CD8-positive, alpha-beta T cell (primary cell): ENCODE measurements at places on chromosomes 12 and 14.

- DNase-seq: no peak
Measured at GRCh38 chr14:34616360-34616759, 13.6 kb downstream of the SNX6 start.

GRCh38 chr12:23193552-23193951 is 568.6 kb downstream of the ETNK1 start:
- DNase-seq: no peak

DNA sequence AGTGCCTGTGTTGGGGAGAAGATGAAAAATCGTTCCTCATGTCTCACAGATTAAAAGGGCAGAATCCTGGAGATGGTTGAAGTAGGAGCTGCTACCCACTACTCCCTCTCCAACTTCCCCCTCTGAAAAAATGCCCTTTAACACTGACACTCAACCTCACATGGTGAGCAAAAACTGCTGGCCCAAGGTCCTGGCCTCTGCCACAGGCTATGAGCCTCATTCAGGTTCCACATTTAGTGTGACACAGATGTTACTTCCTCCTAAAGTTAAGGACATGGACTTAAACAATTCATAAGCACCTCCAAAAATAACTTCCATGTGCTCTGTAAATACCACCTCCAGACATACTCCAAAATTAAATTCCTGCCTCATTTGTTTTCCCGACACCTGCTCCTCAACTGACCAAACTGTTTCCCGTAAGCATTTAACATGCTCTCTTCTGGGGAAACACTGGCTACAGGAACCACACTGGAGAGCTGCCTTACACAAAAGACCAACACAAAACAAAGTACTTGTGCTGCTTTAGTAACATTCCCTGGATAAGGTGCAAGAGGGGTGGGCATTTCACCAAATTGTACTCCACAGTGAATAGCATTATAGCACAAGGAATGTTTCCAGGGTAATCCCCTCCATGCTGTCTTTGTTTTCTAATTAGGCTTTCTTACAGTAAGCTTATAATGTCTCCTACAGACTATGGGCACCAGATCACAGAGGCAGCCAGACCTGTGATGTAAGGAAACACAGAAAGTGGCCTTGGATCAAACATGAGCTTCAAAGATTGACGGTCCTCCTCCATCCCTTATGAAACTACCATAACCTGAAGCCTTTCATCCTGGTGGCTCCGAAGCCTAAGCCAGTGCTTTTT is 57.0 kb downstream of the PHLDA1 start:
- DNase-seq: no peak

DNA sequence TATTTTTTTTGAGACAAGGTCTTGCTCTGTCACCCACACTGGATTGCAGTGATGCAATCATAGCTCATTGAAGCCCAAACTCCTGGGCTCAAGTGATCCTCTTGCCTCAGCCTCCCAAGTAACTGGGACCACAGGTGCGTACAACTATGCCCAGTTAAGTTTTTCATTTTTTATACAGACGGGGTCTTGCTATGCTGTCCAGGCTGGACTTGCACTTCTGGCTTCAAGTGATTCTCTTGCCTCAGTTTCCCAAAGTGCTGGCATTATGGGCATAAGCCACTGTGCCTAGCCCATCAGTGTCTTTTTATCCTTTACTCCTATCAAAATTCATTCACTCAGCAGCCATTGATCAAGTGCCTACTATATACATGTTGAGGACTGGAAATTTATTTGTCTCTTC is 9.0 kb downstream of the PTPN11 start:
- no peak for DNase-seq

DNA sequence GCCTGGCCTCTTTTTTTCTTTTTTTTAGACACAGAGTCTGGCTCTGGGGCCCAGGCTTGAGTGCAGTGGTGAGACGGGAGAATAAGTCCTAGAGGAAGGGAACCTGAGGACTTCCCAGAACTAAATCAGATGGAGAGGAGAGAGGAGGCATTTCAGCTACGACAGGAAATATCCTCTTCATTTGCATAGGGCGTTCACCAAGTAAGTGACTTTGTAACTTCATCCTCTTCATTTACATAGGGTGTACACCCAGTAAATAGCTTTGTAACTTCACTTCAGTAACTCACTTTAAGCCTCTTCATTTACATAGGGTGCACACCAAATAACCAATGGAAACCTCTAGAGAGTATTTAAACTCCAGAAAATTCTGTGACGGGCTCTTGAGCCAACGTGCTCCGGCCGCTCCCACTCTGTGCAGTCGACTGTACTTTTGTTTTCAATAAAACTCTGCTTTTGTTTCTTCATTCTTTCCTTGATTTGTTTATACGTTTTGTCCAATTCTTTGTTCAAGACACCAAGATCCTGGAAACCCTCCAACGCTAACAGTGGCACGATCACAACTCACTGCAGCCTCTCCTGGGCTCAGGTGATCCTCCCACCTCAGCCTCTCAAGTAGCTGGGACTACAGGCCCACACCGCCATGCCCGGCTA is 21.4 kb upstream of the ANKRD9 start:
- DNase-seq: no peak
